ENCODE measurements at places on chromosomes 16 and 17.

- DNase-seq: no peak
Measured at GRCh38 chr17:49819138-49819537, 28.7 kb downstream of the TAC4 start.

- no peak for DNase-seq
Measured at GRCh38 chr17:56395787-56396186, 197.7 kb upstream of the NOG start.

- no peak for DNase-seq
Measured at GRCh38 chr16:74497761-74498160, 76.5 kb upstream of the CLEC18B start.

DNA sequence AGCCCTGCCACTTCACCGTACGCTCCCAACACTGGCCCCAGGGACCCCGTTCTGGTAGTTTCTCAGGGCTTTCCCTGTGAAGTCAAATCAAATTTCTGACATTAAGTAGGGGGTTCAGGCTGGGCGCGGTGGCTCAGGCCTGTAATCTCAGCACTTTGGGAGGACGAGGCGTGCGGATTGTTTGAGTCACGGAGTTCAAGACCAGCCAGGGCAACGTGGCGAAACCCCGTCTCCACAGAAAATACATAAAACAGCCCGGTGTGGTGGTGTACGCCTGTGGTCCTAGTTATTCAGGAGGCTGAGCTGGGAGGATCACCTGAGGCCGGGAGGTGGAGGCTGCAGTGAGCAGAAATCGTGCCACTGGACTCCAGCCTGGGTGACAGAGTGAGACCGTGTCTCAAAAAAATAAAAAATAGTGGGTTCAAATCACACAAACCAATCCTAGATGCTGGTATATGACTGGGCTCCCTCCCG lies 632 bp downstream of the CYBC1 start:
- DNase-seq: no peak

GRCh38 chr17:80758481-80759376 lies 214.1 kb downstream of the RPTOR start:
- peak; percentile 51 for DNase-seq

DNA sequence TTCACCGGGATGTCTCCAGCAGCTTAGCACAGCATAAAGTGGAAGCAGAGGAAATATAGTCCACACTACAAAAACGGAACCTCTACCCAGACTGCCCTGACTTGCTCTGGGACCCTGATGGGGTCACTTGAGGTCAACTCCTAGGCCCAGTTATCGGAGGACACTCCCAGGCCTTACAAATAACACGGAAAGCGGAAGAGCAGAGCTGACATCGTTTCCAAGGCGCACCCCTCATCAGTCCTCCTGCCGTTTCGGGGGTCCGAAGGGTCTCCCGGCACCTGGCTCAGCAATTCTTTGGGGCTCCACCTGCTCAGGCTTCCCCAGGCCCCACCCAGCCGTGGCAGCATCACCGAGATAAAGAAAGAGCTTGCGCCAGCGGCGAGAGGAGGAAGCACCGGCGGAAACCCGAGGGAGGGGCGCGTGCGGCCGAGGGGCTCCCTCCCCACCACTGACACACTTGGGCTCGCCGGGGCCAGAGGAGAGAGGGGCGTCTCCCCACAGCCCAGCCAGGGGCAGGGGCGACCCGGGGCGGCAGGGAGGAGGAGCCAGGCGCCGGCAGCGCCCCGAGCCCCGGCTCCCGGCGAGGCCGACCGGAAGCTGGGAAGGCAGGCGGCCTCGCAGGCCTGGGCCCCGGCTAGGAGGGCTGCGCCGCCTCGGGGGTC lies 727 bp downstream of the CORO7 start:
- peak; percentile 77 for DNase-seq

DNA sequence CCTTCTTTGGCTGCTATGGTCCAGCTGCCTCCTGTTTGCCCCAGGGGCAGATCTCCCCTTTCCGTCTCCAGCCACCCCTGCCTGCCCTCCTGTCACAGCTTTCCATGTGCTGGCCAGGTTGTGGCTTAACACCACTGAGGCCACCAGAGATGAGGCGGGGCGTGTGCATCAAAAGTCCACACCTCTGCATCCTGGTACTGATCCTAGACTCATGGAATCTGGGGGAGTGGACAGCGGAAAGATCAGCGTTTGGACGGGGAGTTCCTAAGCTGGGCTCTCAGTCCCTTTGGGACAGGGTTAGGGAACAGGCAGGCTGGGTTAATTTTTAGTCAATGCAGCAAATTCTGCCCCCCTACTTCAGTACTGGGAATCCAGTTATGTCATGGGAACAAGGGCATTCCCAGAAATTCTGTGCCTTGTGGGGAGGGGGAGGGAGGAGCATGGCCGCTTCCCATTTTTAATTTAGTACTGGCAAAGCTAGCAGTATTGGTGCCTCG lies 3.9 kb downstream of the IGFBP4 start:
- DNase-seq: no peak

- DNase-seq: no peak
Measured at GRCh38 chr16:4828567-4829321, 18.3 kb downstream of the GLYR1 start.

DNA sequence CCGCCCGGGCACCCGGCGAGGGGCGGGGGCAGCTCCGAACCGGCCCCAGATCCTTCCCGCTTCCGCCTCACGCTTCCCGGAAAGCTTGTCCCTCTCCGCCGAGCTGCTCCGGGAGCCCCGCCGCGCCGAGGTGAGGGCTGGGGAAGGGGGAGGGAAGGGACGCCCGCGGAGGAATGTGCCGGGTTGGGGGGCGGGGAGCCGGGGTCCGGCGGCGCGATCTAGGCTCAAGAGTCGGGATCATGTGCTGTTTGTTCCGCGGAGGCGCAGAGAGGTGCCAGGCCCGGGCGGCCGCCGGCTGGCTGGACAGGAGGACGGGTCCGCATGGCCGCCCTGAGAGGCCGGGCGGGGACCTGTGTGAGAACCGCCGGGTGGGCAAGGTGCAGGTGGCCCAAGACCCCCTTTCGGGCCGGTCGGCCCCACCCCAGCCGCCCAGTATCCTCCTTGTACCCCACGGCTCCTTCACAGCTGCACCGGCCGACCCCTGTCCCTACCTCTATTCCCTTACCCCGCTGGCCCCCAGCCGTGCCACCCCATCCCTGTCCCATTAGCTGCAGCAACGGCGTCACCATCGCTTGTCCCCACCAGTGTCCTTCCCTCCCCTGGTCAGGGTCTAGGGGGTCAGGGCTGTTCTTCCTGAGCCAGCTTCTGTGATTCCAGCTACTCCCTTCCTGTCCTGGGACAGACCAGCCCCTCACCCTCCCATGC lies 429 bp downstream of the KIF1C start:
- DNase-seq: no peak

DNA sequence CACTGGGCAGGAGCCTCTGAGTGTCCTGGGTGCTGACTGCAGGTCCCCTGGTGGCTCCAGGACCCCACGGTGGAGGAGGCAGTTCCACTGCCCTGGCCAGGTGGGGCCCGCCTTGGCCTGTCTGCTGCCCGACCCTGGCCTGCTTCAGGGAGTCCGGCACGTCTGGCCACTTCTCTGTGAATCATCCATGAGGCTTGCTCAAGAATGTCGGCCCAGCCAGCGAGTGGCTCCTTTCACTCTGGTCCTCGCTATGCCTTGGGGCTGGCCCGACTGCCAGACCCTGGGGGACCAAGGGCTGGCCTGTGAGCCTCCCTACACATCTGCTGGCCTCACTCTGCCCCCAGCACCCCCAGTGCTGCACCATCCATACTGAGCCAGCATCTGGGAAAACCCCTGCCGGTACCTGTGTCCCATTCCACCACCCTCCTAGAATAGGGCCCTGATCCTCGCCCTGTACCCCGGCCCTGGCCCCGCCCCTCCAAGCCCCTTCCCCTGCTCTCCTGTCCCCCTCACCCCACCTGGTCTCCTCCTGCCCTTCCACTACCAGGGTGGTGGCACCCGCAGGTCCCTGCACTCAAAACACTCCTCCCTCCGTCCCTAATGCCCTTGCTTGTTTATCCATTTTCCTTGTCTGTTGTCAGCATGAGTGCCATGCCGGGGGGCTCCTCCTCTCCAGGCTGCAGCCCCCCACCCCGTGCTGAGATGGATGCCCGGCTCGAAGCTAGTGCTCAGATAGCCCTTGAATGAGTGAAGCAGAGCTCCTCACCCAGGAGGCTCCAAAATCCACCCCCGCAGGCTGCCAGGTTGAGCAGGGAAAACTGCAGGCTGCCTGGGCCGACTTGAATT lies 35.5 kb downstream of the ADCY7 start:
- DNase-seq: peak; percentile 24

DNA sequence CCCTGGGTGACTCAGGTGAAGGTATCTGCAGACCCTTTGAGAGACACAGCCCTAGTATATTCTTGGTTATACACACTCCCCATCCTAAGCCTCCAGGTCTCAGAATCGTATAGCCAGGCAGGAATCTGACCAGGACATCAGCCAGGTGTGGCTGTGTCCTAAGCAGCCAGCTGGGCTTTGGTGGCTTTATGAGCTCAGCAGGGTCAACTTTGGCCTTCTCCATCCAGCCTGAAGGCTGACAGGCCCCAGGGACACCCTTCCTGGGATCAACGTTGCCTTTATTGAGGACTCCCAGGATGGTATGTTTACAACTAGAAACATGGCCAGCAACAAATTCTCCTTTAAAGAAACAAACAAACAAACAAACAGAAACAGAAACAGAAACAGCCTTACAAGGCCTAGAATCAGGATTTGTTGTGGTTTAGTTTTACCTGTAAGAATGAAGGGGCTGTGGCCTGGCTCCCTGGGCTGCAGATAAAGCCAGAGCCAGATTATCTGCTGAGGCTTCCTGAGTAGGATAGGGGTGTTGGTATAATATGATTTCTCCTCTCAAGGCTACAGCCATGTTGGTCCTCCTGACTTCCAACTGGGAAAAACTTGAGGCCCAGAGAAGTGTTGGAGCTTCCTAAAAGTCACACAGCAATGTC lies 8.5 kb downstream of the KIF19 start:
- DNase-seq: no peak

DNA sequence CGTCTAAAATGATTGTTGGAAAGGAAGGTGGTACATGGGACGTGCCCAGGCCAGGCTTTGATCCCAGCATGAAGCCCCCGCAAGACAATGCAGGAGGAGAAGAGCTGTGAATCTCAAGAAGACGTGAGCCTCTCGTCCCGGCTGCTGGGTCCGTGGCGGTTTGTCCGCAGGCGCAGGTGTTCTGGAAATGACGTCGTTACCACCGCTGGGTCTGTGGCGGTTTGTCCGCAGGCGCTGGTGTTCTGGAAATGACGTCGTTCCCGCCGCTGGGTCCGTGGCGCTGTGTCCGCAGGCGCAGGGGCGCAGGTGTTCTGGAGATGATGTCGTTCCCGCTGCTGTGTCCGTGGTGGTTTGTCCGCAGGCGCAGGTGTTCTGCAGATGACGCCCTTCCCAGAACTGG lies 14.1 kb downstream of the SPG7 start:
- DNase-seq: no peak

DNA sequence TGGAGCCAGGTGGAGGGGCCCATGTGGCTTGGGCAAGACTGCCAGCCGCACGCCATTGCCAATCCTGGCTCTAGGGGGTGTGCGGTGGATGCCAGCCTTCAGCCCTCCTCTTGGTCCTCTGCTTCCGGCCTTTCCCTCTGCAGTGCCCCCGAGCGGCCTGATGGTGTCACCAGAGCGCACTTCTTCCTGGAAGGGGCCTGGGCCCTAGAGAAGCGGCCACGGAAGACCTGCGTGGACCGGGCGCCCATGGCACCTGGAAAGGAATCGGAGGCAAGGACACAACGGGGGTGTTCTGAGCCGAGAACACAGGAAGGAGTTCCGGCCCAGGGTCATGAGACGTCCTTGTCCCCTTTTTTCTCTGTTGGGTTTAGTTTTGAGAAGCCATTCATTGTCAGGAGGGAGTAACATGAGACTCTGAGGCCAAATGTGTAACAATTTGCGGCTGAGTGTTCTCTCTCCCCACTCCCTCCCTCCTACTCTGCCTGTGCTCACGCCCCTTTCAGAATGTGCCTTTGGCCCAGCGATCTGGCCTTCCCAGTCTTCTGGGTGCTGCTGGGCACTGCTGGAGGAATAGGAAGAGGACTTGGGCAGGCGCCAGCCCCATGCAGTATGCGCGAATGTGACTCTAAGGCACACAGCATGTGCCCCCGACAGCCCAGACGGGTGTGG lies 92.8 kb downstream of the IRX3 start:
- no peak for DNase-seq

DNA sequence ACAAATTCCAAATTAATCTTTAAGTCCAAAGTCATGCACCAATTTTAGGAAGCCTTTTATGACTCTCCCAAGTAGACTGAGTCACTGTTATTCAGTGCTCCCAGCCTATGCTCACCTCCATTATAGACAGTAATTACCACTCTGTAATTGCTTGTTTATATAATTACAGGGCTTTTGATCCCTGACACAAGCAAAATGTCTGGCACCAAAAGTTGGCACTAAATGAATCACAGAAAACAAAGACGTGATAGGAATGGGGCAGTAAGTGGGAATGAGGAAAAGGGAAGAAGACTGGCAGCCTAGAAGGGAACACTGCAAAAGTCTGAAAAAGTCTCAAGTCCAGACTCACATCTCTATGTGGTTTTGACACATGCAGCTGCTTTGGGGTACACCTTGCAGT lies 94.1 kb downstream of the SLC39A11 start:
- DNase-seq: no peak

DNA sequence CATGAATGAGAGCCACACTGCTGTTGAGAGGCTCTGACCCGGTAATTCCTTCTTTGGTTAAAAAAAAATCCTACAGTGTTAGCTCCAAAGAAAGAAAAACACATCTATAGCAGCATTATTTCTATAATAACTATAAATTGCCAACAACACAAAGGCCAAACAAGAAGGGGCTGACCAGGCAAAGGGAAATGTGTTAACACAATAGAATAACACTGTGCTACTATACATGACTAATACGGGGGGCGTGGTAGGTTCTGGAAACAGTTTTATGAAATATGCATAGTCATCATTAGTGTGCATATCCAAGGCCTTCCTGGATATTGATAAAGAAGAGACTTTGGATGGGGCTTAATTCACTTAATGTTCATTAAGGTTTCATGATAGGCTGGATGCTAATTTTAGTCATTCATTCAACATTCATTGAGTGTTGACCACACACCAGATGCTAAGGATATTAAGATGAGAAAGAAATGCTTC lies 50.0 kb upstream of the CCL1 start:
- DNase-seq: no peak

GRCh38 chr16:50278251-50278650 lies 11.9 kb downstream of the ADCY7 start:
- no peak for DNase-seq

DNA sequence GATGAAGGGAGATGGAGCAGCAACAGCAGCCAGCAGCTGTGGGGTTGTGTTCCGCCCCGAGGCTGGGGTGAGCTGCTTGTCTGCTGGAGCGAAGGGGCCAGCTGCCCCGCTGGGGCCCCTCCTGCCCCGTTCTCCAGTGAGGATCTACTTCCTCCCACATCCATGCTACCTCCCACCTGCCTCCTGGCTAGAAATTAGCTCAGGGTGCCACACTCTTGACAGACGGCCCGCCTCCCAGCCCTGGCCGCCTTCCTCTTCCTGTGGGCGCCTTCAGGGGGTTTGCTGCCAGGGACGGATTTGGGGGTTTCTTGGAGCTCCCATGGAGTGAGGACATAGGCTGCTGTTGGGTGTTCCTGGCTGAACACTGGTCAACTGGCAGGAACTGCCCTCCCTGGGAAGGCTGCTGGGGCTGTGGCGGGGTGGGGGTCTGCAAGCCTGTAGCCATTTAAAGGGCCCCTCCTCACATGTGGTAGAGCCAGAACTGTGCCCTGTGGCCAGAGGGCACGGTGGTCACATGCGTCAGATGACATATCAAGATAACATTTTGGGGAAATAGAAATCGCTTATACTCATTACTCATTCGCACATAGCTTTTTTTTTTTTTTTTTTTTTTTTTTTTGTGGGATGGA lies 13.1 kb downstream of the TBC1D24 start:
- DNase-seq: no peak

GRCh38 chr16:75244844-75245758 lies 6.3 kb downstream of the BCAR1 start:
- DNase-seq: no peak
